ENCODE measurements at places on chromosomes 5 and 9.

DNA sequence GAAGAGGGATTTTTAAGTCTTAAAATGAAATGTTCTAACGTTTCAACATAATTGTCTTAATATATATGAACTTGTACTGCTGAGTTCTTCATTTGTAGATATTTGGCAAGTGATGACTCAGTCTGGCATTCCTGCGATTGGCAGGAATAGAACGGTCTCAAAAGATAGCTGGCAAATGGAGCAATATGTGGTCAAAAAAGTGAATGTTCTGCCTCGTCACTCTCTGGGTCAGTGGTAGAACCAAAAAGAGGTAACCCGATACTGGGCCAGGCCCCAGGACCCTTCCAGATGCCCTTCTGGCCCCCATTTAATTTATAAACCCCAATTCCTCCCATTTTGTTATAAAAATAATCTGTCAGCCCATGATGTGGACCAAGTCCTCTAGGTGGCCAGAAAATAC lies 39.2 kb downstream of the ZNF366 start:
- DNase-seq, result no peak

GRCh38 chr5:151123897-151124751 lies 33.5 kb downstream of the ANXA6 start:
- DNase-seq, result no peak

GRCh38 chr5:78541086-78541654 lies 107.4 kb downstream of the LHFPL2 start:
- DNase-seq, result no peak

DNA sequence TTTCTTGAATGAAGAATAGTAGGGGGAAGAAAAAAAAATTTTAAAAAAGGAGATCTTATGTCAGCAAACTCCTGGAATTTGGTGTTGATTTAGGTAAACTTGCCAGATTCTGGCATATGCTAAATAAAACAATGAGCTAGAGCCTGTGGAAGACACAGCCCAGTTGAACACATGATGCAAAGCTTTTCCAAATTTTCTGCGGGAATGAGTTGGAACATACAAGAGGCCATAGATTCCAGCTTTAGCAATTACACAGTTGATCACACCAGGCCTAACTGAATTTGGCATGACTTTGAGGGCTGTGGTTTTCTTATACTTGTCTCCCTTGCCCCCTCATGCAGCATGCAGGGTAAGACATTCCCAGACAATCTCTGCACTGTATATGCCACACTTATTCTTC lies 297.0 kb downstream of the SH3GL2 start:
- no peak for DNase-seq

DNA sequence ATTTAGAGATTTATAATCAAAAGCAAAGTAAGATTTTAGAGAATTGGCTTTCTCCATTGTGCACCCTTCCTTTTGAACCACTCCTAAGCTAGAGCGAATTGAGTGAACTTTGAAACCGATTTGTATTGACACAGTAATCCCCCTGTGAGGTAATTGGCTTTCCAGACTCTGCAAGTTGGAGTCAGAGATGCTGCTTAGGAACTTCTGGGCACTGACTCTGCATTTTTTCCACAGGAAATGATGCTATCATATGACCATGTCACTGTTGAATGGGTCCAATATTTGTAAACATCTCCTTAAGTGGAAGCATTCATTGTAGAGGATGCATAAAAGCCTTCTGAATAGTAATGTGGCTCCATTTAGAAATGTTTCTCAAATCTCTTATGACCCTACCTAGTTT lies 394.4 kb upstream of the ZNF608 start:
- DNase-seq, result no peak

Measured in left kidney (tissue), 8 donors.